ENCODE measurements at places on chromosomes 6 and 20.

- DNase-seq: no peak
These were observed 5.1 kb downstream of the MOCS1 start for GRCh38 chr6:39929039-39929732.

DNA sequence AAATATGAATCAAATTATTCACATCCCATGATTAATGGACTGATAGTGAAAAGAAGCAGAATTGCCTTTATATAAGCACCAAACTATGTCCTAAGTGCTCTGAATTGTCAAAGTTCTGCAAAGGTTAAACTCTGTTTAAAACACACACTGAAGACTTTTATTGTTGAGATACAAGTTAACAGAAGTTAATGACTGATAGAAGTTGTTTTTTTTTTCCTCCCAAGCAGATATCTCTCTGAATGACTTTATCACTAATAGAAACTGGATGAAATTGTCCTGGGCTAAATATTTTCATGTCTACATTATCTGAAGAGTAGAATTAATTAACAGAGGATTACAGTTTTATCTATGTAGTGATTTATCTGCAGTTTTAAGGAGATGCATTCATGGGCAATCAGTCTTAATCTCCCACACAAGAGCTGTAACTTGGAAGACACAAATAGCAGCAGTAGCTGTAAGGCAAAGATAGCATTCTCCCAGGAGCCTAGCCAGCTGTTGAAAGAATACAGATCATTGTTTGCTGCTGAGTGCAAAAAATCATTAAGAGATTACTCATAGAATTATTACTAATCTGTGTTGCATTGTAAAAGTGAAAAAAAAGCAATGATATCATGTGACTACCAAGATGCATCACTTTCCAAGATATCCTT, 49.9 kb downstream of the BMP5 start:
- no peak for DNase-seq

DNA sequence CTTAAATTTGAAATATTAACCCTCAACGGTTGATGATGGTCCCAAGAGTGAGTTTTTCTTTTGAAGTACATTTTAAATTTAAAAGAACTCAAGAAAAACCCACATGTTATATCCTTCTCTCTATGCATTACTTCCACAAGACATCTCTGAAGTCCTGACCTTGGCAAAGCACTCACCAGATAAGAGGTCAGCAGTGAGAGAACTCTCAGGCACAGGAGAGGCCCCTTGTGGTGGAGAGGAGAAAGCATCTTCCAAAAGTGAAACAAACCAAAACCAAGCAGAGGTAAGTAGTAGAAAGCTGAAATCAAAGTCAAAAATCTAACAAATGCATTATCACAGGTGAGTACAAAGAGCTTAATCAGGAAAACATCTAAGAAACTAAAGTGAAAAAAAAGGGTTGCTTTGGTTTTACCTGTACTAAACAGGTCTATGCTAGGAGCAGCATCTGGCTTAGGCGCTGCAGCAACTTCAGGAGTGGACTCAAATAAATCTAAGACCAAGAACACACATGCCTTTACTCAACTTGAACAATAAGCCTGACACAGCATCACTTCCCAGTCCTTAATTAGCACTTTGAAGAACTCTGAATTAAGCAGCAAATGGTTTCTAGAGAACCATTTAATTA, 80.5 kb downstream of the PRSS35 start:
- peak; percentile 26 for DNase-seq

DNA sequence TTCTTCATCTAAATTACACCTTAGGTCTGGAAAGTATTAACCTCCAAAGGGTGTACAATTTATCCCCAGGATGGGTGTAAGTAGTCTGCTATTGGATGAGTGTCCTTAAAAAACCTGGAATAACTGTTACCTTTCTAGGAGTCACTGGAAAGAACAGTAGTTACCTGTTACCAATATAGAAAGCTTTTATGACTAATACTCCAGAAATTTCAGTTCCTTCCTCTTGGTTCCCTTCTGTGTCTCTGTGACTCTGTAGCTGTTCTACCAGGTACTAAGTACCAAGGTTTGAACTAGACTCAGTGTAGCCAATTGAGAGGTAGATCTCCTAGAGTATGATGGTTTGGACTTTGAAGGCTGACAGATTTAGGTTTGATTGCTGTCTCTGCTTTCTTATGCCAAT, 47.0 kb upstream of the TBX18 start:
- no peak for DNase-seq

GRCh38 chr6:37516920-37517405, 17.3 kb upstream of the CCDC167 start:
- DNase-seq: no peak

DNA sequence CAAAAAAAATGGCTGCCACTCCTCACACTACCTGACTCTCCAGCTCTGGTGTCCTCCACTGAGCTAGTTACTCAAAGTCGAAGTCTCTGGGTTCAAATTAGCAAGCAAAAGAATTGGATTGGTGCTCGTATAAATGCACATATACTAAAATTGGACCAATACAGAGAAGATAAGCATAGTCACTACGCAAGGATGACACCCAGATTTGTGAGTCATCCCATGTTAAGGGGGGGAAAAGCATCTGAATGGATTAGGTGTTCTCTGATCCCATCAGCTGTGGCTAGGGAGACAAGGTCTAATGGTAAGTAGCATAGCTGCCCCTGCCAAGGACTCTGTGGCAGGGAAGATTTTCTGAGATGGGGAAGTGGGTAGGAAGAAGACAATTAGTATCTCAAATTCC, 18.3 kb upstream of the AMD1 start:
- no peak for DNase-seq

GRCh38 chr6:122681705-122682104, 71.5 kb downstream of the PKIB start:
- DNase-seq: no peak

- peak; percentile 93 for DNase-seq
These were observed 73.0 kb downstream of the SLX4IP start for GRCh38 chr20:10508060-10508459.

GRCh38 chr6:14925699-14926026, 320.2 kb upstream of the JARID2 start:
- no peak for DNase-seq

DNA sequence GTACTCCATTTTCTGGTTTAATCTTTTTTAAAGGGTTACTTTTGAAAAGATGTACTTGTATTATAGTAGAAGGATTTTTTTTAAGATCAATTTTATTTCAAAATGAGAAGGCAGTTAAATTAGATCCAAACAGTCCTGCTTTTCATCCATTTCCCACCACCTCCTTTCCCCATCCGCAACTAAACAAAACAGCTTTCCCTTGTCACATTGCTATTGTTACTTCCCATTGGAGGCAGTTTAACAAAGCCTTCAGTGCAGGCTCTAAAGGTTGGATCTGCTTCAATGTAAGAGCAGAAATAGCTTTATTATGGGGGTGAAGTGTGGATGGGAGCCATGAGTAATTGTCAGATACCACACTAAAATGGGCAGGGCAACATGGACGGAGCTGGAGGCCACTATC, 65.7 kb downstream of the LRRC1 start:
- no peak for DNase-seq

- DNase-seq: no peak
These were observed 110.8 kb downstream of the ERMARD start for GRCh38 chr6:169862043-169862891.

DNA sequence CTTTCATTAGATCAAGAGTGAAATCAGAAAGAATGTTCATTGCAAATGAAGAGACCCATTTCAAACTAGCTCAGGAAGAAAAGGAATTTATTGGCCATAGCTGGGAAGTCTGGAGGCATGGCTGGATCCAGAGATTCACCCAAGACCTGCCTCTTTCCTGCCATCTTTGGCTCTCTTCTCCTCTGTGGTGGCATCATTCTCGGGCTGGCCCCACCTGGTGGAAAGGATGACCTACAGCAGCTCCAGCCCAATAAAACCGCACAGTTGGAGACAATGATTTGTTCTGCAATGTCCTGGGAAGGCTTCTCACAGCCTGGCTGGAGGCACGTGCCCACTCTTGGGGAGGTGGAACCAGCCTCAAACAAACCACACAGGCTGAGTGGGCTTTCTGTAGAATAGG, 18.1 kb upstream of the FERMT1 start:
- DNase-seq: no peak

DNA sequence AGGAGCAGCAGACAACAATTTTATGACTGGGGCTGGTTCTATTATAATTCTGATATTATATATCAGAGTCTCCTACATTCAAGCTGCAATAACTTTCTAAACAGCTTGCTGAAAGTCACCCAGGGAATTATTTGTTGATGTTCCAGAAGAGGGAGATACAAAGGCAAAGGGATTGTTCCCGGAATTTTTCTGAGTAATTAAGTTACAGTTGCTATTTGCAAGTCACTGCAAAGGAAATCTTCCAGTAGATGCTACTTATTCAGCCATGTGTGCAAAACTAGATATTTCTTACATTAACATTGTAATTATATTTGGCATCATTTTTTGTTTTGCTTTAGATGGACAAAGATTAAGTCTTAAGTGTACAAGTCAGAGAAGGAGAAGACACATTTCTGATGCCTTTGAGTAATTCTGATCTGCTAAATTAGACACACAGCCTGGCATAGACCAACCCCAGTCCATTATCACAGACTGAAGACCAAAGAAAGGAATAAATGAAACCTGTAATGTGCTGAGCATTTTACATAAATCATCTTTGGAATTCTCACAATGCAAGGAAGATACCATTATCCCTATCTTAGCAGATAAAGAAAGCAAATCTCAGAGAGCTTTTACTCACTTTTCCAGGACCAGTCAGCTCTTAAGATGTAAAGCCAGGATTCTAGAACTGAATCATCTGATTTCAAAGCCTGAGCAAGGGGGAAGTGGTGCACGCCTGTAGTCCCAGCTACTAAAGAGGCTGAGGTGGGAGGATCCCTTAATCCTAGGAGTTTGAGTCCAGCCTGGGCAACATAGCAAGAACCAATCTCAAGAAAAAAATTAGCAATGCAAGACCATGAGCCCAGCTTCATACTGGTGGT, 62.6 kb upstream of the AKAP12 start:
- no peak for DNase-seq

- DNase-seq: no peak
These were observed 413 bp downstream of the PTPRA start for GRCh38 chr20:2873747-2874041.

Measured in HCT116 (cell line).